ENCODE measurements at places on chromosomes 13 and 19.

DNA sequence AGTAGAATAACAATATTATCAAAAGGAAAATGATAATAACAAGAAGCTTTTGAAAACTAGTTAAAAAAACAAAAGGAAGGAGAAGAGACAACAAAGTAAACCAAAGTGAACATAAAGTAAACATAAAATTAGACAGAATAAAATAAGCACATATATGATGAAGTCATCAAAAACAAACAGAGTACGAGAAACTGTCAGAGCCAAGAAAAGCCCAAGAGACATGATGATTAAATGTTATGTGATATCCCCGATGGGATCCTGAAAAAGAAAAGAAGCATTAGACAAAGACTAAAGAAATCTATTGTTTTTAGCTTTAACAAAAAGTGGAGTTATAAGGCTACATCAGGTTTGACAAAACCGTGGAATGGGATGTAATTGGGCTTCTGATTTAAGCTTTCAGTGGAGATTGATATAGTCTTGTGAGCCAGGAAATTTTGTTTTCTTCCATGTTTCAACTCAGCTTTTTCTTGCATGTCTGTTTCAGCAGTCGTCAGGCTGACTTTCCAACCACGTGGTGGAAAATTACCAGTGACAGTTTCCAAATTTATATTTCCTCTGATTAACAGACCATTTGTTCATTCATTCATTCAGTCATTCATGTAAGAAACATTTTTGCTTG lies 64.9 kb downstream of the KL start:
- peak; percentile 21 for DNase-seq

DNA sequence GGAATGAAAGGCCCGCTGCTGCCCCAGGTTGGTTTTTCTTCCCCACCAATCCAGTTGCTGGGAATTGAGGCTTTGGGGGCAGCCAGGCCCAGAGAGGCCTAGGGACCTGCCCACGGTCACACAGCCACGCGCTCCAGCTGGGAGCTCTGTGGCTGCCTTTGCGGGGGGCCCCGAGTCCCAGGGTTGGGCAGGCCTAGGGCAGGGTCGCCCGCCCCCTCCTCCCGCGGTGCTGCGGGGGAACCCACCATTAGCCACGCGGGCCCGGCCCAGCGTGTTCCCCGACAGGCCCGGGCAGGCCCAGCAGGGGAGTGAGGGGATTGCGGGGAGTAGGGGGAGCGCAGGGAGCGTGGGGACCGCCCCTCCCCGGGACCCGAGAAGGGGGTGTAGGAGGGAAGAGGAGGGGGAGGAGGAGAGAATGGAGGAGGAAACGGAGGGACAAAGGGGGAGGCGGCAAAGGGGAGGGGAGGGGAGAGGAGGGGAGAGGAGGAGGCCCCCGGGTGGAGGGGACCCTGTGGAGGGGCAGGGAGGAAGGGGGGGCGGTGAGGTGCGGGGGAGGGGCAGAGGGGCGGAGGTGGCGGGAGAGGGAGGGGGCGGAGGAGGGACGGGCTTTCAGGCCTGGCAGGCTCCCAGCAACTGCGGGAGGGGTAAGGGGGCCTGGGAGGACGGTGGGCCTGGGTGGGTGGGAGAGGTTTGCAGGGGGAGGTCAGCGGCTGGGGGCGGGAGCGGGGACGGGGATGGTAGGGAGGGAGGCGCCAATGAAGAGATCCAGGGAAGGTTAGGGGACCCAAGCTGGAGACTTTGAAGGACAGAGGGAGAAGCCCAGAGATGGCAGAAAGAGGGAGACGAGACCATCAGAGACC lies 12.9 kb upstream of the TLE2 start:
- DNase-seq: no peak

- DNase-seq: peak; percentile 9
Observed at GRCh38 chr19:50669302-50670101, 20.3 kb downstream of the C19orf81 start.

GRCh38 chr19:8397271-8397670 lies 7.1 kb downstream of the RAB11B start:
- no peak for DNase-seq

- DNase-seq: no peak
Observed at GRCh38 chr13:70795484-70795883, 687.2 kb upstream of the KLHL1 start.

GRCh38 chr19:36528921-36529518 lies 949 bp upstream of the ZNF260 start:
- no peak for DNase-seq

GRCh38 chr13:40665126-40666044 lies 1.1 kb downstream of the FOXO1 start:
- DNase-seq: no peak

DNA sequence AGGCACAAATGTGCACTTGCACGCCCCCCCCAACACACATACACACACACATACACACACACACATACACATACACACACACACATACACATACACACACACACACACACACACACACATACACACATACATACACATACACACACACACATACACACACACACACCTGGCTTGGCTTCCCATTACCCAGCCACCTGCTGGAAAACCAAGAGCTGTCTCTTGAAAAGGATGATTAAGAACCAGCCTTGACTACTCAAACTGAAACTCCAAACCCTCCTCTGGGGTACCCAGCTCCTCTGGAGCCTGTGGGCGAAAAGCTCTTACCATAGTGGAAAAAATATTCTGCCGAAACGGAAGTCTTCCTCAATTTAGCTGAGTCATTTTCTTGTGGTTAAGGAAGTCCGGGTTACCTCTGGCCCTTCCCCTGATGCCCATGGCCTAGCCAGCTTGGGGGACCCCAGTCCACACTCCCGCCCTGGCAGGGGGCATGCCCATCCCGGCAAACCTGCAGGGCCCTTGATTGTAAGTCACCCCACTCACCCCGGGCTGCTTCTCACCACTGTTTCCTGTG lies 21.9 kb downstream of the CEBPA start:
- no peak for DNase-seq

DNA sequence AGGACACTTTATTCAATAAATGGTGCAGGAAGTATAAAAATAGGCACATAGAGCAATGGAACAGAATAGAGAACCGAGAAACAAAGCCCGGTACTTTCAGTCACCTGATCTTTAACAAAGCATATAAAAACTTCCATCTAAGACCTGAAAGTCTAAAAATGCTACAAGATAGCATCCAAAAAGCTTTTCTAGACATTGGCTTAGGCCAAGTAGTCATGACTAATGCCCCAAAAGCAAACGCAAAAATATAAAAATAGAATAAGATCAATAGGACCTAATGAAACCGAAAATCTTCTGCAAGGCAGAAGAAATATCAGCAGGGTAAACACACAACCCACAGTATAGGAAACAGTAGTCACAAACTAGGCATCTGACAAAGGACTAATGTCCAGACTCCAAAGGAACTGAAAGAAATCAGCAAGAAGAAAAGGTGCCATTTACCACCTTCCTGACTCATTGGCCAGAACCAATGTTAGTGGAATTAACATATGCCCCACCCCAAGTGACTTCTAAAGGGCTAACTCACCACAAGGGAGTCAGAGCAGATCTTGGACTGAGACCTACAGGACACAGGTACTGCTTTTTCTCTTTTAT lies 40.8 kb upstream of the CEACAM21 start:
- no peak for DNase-seq

- DNase-seq: no peak
Observed at GRCh38 chr19:7845390-7846154, 15.6 kb downstream of the EVI5L start.

DNA sequence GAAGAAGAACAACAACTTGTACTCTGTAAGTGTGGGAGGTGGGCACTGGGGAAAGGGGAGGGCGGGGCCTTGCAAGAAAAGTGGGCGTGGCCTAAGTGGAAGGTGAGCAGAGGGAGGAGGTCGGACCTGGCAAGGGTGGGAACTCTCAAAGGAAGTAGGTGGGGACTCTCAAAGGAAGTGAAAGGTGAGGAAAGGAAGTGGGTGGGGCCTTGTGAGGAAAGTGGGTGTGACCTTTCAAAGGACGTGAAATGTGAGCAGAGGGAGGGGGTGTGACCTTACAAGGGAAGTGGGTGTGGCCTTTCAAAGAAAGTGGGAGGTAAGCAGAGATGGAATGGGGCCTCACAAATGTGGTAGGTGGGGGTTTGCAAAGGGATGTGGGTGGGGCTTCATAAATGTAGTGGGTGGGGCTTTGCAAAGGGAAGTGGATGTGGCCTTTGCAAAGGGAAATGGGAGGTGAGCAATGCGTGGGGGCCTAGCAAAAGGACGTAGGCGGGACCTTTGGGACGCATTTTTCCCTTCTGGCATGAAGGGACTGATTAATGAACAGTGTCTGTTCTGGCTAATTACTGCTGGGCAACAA lies 25.9 kb downstream of the ACSBG2 start:
- DNase-seq: no peak

DNA sequence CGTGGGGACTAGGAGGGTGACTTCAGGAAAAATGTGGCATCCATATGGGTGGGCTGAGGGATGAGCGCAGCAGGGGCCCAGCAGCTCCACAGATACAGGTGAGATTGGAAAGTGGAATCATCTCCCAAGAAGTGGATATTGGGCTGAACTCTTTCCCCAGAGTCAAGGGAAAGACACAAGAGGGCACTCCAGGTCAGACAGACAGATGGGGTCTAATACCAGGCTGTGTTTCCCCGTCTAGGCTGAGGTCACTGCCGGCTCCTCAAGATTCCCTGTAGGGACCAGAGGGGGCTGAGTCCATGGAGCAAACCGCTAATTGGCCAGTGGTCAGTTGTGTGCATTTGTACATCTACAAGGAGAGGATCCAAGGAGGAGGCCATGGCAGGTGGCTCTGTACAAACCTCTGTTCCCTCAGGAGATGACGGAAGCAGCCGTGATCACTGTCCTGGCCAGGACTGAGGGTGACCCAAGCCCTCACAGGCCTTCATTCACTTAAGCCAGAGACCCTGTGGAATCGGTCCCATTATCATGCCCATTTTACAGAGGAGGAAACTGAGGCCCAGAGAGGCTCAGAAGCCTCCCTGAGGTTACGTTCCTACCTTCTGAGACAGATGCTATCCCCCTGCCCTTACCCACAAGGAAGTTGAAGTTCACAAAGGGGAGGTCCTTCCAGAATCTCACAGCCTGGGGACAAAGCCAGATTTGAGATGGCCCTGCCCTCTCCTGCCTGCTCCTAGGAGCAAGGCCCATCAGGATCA lies 14.9 kb upstream of the IGLON5 start:
- DNase-seq: no peak

DNA sequence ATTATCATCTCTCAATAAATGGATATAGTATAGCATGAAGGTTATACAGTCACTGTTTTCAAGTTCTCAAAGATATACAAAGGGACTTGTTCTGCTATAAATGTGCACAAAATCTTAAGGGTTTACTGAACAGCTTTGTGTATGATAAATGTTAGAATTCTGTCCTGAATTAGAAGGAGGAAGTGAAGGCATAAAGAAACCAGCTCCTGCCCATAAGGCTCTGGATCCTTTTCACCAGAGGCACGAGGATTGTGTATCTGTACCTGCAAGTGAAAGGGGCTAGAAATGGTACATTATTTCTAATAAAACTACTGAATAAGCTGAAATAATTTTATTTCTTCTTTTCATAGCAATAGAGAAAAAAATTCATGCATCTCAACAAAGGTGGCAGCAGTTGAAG lies 32.4 kb downstream of the PHF11 start:
- no peak for DNase-seq

DNA sequence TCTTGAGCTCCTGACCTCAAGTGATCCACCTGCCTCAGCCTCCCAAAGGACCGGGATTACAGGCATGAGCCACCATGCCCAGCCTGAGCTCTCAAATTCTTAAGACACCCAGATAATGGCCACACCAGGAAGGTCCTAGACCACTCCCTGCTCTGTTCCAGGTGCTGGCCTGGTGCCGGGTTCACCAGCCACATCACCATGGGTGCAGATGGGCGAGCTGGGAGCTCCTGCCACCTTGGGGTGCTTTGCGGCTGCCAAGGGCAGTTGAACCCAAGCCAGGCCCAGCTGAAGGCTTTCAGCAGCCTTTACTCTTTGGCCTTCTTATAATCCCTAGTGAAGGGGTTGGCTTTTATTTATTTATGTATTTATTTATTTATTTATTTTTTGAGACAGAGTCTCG lies 4.9 kb downstream of the HPN start:
- DNase-seq: no peak

DNA sequence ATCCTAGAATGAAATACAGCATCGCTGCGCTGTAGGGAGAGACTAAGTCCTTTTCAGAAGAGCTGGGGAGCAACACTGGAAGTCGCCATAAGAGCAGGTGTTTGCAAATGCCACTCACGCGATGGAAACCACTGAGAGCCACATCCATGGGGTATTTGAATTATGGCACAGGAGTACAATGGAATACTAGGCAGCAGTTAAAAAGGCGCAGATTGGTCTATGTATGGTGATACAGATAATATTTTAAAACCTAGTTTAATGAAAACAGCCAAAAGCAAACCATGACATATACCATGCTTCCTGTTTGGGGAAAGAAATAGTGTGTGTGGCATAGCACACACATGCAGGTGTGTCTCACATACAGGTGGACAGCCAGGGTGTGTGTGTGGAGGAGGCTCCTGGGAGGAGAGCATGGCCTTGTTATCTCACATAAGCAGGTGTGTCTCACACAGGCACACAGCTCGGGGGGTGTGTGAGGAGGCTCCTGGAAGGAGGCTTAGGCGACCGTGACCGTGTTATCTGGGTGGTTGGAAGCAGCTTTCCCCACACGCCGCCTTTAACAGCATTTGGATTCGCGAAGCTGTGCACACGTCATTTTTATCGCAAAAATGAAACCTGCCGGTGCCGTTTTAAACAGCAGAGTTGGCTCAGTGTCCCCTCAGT lies 33.6 kb downstream of the ADPRHL1 start:
- no peak for DNase-seq

GRCh38 chr13:46490129-46490528 lies 62.8 kb upstream of the LRCH1 start:
- DNase-seq: no peak

DNA sequence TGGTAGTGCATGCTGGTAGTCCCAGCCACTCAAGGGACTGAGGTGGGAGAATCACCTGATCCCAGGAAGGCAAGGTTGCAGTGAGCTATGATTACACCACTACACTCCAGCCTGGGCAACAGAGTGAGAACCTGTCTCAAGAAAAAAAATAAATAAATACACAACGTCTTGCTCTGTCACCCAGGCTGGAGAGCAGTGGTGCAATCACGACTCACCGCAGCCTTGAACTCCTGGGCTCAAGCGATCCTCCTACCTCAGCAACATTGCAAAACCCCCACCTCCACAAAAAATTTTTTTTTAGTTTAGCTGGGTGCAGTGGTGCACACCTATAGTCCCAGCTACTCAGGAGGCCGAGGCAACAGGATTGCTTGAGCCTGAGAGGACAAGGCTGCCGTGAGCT lies 8.8 kb downstream of the TPM4 start:
- DNase-seq: no peak

GRCh38 chr13:92429231-92429630 lies 797.4 kb upstream of the GPC6 start:
- no peak for DNase-seq

GRCh38 chr19:6484831-6485230 lies 3.2 kb upstream of the DENND1C start:
- DNase-seq: no peak

Measured in fibroblast of skin of right quadriceps (primary cell).